ENCODE measurements at places on chromosomes 1 and 21.
A peak's percentile ranks its signal among the peaks of the same experiment; 100 is the strongest.

- DNase-seq: no peak
Measured at GRCh38 chr21:17416139-17416538, 96.7 kb upstream of the CXADR start.

GRCh38 chr1:56447823-56448222 is 131.5 kb downstream of the PLPP3 start:
- no peak for DNase-seq

GRCh38 chr1:235157150-235157549 is 3.9 kb downstream of the RBM34 start:
- no peak for DNase-seq

DNA sequence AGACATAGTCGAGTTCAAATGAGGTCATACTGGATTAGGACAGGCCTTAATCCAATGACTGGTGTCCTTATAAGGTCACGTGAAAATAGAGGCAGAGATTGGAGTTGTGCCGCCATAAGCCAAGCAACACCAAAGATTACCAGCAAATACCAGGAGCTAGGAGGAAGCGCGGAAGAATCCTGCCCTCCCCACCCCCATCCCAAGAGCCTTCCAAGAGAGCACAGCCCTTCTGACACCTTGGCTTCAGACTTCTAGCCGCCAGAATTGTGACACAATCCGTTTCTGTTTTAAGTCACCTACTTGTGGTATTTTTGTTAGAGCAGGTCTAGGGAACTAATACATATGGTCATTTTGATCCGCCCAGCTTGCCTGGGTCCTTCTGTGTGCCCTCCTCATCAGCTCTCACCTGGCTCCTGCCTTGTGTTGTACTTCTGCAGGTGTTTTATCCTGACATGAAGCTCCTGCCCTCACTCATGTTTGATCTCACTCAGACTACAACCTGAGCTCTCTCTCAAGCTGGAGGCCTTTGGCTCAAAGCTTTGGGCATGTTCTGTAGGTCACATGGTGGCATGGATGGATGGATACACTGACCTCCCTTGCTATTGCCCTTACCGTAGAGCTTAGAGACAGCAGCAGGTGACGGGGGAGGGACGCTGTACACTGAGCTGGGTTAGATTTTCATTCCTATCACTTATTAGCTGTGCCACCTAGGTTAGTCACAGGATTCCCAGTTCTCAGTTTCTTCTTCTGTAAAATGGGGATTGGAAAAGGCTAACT is 10.7 kb upstream of the NUAK2 start:
- DNase-seq: no peak

- peak; percentile 68 for DNase-seq
Measured at GRCh38 chr1:181062836-181063428, 25.6 kb upstream of the IER5 start.

DNA sequence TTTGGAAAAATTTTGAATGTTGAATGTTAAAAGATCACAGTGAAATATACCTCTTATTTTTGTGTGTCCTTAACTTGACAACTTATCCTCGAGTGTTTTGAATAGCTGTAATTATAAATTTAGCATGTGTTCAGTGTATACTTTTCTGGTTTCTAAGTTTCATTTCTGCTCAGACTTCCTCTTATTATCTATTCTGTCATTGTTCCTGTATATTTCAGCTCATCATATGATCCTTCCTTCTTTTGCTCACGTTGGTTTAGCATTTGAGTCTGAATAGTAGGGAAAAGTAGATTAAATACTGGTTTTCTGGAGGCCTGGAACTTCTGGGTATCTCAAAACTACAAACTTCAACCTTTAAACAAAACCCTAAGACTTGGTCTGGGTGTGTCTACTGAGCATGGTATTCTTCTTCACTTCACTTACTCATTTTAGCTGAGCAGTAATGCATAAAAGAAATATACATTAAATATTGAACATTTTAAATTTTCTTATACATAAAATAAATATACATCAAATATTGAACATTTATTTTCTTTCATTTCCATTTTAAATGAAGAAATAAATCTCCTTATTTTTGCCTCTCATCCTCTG is 3.3 kb upstream of the ATP6V1G3 start:
- DNase-seq: no peak

DNA sequence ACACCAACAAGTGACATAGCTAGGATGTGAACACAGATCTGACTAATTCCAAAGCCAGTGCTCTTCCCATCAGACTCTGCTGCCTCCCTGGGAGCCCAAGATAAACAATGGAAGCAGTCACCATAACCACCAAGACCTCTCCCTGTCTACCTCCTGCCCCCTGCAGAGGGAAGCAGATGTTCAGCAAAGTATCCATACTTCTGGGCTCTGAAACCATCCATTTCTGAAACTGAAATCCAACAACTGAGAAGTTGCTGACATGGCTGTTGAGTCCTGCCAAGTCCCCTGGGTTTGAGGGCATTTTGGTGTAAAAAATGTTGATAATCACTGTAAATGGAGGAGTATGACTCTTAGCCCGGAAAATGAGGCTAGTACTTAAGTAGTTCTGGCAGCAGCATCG is 102.1 kb downstream of the TYW3 start:
- DNase-seq: no peak

GRCh38 chr1:25924454-25924853 is 18.2 kb upstream of the STMN1 start:
- DNase-seq: no peak
